ENCODE measurements at places on chromosomes 11 and 22.
A peak's percentile ranks its signal among the peaks of the same experiment; 100 is the strongest.

- DNase-seq: peak; percentile 61
Measured at GRCh38 chr11:68962527-68963250, 18.1 kb downstream of the MRGPRD start.

DNA sequence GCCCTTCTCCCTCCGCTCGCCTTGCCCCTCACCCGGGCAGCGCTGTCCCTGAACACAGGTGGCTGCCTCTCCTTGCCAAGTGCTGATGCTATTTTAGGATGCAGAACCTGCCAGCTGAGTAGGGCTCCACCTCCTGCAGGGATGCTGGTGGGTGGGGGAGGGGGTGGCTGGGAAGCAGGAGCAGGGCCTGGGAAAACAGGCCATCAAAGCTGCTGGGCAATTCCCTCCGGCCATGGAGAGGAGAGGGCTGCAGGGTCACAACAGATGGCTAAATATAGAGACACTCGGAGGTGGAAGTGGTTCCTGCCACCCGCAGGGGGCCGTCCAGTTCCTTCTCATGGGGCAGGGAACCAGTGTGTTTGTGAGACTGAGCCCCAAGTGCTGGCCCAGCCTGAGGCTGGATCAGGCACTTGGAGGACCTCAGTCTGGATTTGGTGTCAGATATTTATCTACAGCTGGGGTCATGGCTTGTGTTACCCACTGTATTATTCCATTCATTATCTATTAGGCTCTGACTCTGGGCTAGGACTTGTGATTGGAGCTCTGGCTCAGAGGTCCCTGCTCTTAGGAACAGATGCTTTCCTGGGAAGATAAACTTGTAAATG, 59.6 kb downstream of the LRRC32 start:
- no peak for DNase-seq

GRCh38 chr11:76799066-76799804, 16.1 kb downstream of the TSKU start:
- DNase-seq: peak; percentile 47

DNA sequence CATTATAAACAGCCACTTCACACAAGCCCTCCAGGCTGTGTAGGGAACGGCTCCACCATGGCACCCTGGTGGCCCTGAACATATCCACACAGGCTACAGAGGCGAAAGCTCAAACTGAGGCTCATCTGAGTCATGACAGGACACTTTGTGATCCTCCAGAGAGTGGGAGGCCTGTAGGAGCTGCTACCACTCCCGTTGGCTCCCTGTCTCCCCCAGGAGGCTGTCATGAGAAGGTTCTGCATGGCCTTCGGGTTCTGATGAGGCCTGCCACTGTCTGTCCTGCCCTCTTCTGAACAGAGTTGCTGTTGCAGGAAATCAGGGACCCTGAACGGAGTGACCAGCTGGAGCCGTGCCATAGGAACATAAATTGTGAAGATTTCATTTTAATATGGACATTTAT, 23.8 kb upstream of the ALDH3B2 start:
- no peak for DNase-seq

GRCh38 chr11:93221539-93221938, 23.7 kb upstream of the SLC36A4 start:
- no peak for DNase-seq

GRCh38 chr11:99366546-99366945, 345.8 kb downstream of the CNTN5 start:
- no peak for DNase-seq
